Epithelial cell of proximal tubule (primary cell): ENCODE measurements at places on chromosomes 7 and 10. TPM values are rescaled to one million over a fixed set of nuclear protein-coding genes. Genes with fewer than 3 reads are reported as not detected.

GRCh38 chr10:117677239-117677638 is 134.7 kb downstream of the EMX2 start:
- no peak for DNase-seq

Gene TMEM196
- total RNA-seq = not detected in 2 replicates

DNA sequence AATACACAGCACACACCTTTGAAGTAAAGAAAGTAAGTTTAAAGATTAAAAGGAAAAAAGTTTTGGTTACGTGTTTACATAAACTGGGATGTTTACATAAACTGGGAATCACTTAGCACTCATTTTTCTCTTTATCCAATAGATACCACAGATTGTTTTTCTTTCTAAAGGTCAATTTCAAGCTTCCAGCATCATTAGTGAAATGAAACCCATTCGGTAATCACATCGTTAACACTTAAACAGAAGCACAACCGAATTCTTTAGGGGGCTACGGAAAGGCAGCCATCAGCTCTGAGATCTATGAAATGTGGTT is 1.1 kb downstream of the ODAD2 start:
- no peak for DNase-seq

DNA sequence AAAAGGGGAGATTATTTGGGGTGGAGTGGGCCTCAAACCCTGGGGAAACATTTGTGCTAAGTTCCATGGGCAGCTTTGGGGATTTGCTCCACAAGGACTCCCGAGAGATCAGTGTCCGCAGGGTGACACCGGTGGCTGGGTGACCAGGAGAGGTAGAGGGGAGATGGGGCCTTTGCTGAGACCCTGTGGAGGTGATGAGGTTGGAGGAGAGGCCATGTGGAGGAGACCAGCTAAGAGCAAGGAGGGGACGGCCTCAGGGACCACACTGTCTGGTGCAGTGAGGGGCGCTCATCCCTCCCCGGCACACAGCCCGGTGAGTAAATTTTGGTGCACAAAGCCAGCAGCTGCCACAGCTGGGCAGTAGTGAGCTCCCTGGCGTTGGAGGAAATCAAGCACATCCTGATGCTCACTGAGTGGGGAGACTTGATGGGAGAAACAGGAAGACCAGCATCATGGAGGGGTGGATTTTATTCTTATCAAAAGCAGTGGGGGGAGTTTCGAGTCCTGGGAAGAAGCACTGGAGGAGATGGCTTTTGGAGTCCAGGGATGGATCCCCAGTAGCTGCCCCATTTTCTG is 20.2 kb upstream of the ELFN1 start:
- DNase-seq = no peak

Gene GDF2
- not detected in 2 replicates for total RNA-seq

GRCh38 chr7:92722541-92722940 is 113.8 kb downstream of the CDK6 start:
- no peak for DNase-seq

Gene ACHE
- 0.51 and 3.3 TPM in 2 replicates for total RNA-seq

Gene SMO
- 19.0 and 25.5 TPM in 2 replicates for total RNA-seq
